Glutamatergic neuron (in vitro differentiated cells): ENCODE measurements at places on chromosomes 11 and 22. TPM values are rescaled to one million over a fixed set of nuclear protein-coding genes. Genes with fewer than 3 reads are reported as not detected.

Gene TMPRSS4
- total RNA-seq, result not detected

Gene NXPE1
- total RNA-seq, result not detected

GRCh38 chr11:39374963-39375698, 2084.3 kb downstream of the LRRC4C start:
- DNase-seq, result no peak
- H3K36me3 ChIP-seq, result no peaks in the 10 kb centered on the region
- no peak overlapping the region for H3K27ac ChIP-seq
- H3K4me1 ChIP-seq, result no peaks in the 10 kb centered on the region

GRCh38 chr22:27480487-27480886, 321.1 kb downstream of the MN1 start:
- H3K27ac ChIP-seq, result no peak overlapping the region
- no peak overlapping the region for H3K4me3 ChIP-seq
- peaks cover 7% of the 10 kb centered on the region for H3K4me1 ChIP-seq
- DNase-seq, result no peak

DNA sequence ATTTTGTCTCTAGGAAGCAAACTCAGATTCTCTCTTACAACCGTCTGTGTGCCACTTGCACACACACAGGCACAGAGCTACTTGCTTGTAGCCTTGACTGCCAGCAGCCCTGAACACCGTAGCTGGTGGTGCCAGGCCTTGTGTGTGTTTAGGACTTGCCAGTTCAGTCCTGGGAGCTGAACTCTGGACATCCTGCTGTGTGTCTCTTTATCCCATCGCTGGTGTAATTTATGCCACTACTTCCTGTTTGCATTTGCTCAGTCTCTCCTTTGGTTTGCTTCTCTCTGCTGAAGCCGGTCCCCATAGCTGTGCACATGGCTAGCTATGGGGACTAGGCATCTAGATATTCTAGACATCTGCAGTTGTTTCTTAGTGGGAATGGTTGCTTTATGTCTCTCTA, 24.0 kb downstream of the MARK2 start:
- H3K36me3 ChIP-seq, result no peaks in the 10 kb centered on the region
- no peak overlapping the region for H3K4me3 ChIP-seq
- H3K27ac ChIP-seq, result peak overlapping the region; percentile 13

- peak overlapping the region; percentile 98 for H3K27ac ChIP-seq
- peak overlapping the region; percentile 89 for H3K4me3 ChIP-seq
- no peaks in the 10 kb centered on the region for H3K36me3 ChIP-seq
- peak; percentile 77 for DNase-seq
- H3K4me1 ChIP-seq, result peaks cover 35% of the 10 kb centered on the region
Observed at GRCh38 chr11:71451596-71452198, 1.3 kb upstream of the NADSYN1 start.

DNA sequence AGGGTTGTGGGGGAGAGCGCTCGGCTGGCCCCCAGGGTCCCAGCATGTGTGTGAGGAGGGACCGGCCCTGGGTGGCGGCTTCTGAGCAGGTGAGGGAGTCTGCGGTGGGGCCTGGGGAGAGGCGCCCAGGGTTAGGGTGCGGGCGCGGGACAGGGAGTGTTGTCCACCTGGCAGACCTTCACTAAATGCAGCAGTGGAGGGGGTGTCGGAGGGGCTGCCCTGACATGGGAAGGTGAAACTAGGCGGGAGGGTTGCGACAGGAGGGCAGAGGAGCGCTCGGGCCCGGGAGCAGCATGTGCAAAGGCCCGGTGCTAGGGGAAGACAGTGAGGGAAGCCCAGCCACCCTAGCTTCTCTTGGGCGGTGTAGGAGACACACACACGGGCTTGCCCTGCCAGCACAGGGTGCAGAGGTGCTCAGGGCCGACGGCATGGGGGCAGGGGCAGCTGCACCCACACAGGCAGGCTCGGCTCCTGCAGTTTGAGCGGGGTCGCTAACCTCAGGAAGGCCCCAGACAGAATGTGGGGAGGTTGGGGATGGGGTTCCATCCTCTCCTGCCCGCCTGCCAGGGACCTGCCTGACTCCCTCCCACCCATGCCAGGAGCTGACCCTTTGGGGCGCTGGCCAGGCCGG, 22.2 kb downstream of the OTUB1 start:
- peak overlapping the region; percentile 61 for H3K4me3 ChIP-seq
- peaks cover 6% of the 10 kb centered on the region for H3K4me1 ChIP-seq
- no peak for DNase-seq
- no peaks in the 10 kb centered on the region for H3K36me3 ChIP-seq
- H3K27ac ChIP-seq, result no peak overlapping the region

Gene SCN2B
- 0.39 TPM for total RNA-seq

GRCh38 chr11:115618428-115618827, 114.2 kb upstream of the CADM1 start:
- peaks cover 10% of the 10 kb centered on the region for H3K27me3 ChIP-seq
- H3K27ac ChIP-seq, result no peak overlapping the region
- H3K36me3 ChIP-seq, result peaks cover under 1% of the 10 kb centered on the region
- peaks cover 49% of the 10 kb centered on the region for H3K4me1 ChIP-seq
- no peak overlapping the region for H3K4me3 ChIP-seq
